Suppressor macrophage treated with lipopolysaccharide for 1 hour (primary cell): ENCODE measurements at places on chromosomes 12 and 14.

DNA sequence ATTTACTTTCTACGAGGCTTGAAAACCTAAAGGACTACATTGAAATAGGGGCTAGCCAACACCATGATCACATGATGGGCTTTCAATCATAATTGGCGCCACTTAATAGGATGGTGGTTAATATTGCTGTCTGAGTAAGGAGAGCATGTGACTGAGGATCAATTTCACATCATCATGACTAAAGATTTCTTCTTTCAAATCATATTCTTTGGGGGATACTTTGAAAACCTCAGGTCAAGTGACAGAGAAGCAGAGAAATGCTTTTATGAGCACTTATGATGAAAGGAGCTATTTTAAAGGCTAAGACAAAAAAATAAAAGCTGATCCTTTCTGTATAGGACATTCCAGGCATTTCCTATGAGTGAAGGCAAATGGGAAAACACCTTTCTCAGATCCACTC, 42.9 kb upstream of the KRAS start:
- peak; percentile 36 for DNase-seq

DNA sequence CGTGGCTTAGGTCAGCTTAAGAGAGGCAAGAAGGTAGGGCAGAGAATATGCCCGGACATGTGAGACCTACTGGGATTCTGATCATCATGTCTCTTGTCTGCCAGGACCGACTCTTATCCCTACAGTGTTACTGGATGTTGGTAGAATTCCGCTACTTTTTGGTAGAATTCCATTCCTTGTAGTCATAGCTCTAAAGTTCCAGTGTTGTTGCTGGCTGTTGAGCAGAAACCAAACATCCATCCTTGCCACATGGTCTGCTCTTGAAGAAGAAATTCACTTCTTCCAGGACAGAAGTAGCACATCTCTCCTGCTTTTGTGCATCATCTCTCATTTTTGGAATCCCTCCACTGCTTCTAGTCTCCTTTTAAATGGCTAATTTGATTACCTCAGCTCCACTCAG, 453.7 kb downstream of the RPL10L start:
- no peak for DNase-seq

GRCh38 chr12:12224240-12224940, 42.5 kb downstream of the LRP6 start:
- DNase-seq, result no peak

DNA sequence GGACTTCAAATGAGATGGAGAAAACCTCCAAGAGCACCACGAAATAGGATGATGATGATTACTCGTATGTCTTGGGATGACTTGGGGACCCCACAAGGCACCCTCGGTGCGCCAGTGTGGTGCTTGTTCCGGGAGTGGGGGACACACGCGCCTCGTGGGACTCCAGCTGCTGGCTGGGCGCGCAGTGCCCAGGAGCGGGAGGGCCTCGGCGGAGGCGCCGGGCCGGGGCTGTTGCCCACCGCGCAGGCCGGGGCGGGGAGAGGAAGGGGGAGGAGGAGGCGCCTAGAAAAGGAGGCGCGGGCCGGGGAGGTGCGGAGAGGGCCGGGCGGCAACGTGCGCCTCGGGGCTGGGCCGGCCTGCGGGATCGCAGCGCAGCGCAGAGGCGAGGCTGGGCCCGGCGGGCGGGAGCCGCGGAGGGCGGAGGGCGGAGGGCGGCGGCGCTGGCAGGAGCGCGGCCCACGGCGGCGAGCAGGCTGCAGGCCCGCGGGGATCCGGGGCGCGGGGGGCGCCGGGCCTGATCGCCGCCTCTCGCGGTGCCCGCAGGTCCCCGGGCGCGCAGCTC, at the start of gene RFLNA:
RFLNA (plus strand) TSS at position 314 of the 562 bp plus-strand sequence. CDS start 337 bp downstream, outside the sequence.
- DNase-seq, result no peak

GRCh38 chr14:90578283-90578985, 181.6 kb downstream of the CALM1 start:
- no peak for DNase-seq

DNA sequence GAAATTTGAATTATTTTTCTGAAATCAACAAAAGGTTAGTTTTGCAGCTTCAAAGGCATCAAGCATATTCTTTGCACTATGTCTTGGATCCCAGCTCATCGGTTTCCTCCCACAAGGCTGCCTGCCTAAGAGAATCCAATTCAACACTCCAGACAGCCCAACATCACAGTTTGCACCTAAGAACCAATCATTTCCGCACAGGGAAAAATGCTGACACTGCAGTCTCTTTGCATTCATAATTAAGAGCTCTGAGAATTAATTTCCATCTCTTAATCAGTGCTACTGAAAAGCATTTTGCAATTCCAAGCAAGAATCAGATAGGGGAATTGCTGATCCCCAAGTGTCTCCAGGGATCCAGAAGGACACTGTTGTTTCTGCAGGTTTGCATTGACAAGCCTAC, 175.9 kb downstream of the PIWIL1 start:
- no peak for DNase-seq

- no peak for DNase-seq
Measured at GRCh38 chr12:29463198-29463597, 34.3 kb downstream of the OVCH1 start.

DNA sequence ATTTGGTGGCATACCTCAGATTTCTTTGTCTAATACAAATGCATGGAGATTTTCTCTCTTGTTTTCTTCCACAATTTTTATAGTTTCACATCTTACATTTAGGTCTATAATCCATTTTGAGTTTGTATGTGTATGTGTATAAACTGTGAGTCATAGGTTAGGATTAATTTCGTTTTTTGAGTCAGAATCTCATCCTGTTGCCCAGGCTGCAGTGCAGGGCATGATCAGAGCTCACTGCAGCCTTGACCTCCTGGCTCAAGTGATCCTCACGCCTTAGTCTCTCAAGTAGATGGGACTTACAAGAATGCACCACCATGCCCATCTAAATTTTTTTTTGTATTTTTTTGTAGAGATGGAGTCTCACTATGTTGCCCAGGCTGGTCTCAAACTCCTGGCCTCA, 71.6 kb downstream of the OTOGL start:
- DNase-seq, result no peak

DNA sequence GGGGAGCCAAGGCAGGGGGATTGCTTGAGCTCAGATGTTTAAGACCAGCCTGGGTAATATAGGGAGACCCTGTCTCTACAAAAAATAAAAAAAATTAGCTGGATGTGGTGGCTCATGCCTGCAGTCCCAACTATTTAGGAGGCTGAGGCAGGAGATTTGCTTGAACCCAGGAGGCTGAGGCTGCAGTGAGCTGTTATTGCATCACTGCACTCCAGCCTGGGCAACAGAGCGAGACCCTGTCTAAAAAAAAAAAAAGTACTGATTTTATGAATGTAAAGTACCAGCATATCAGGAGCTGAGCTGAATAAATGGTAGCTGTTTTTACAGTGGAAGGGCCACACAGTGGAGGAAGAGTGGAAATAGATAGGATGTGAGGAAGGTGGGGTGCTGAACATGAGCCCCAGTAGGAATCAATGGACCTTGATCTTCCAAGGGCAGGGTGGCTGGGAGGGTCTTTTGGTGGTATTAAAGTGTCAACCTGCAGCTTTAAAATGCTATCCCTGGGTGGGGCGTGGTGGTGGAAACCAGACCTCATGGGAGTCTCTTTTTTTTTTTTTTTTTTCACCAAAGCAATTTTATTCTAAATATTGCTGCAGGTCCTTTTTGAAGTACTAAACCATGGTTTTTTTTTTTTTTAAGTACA, 2.2 kb downstream of the ATP23 start:
- no peak for DNase-seq

DNA sequence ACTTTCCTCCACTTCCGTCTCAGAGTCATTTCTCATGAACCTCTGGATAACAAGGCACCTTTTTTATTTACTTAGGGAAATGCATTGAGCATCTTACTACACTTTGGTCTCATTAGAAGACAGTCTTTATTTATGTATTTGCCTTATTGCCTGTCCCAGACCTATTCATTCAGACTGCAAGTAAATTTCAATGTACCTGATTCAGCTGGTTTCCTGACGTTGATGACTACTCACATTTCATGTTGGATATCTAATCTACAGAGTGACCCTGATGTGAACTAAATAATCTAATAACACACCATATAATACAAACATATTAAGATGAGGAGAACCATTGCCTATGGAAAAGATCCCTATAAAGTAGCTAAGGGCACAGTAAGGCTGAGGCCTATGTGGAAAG, 267.7 kb downstream of the SLC6A15 start:
- no peak for DNase-seq

DNA sequence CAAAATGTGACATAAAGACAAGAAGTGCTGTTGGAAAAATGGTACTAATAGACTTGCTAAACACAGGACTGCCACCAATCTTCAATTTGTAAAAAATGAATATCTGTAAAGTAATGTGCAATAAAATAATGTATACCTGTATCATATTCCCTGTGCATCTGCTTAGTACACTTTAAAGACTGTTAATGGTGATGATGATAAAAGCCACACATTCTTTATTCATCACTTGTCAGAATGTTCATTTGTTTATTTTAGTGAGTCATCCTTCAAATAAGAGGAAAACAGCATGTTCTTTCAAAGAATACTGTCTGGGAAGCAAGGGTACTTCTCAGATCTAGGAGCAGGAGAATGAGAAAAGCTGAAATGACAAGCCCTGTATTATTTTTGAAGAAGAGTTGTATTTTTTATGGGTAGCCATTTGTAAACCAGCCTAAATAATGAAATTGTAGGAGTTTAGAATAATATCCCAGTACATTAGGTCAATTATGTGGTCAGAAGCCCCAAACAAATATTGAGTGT, 78.3 kb upstream of the PSMA6 start:
- DNase-seq, result no peak

GRCh38 chr12:131060011-131060703, 106.5 kb downstream of the ADGRD1 start:
- no peak for DNase-seq

- DNase-seq, result peak; percentile 97
Measured at GRCh38 chr12:94207849-94208621, 59.7 kb downstream of the PLXNC1 start.

DNA sequence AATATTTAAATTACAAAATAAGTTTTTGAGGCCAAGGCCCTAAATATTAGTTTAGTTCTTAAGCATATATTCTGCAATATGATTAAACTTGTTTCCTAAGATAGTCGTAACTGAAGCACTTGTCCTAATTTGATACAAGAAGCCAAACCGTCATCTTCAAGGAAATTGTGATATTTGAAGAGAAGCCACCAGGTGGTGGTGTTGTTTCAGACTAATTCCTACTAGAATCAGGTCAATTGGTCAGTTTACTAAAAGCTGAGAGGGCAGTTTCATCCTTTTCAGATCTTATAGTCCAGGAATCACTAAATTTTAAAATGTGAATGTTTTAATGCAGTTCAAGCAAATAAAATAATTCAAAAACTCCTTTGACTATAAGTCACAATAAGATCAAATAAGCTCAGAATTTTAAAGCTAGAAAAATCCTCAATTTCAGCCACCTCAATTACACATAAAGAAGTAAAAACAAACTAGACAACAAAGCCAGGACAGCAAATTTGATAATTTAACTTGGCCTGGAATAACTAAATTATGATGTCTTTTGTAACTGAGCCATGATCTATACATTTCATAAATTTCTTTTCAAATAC, 7.1 kb upstream of the ARL1 start:
- peak; percentile 85 for DNase-seq

DNA sequence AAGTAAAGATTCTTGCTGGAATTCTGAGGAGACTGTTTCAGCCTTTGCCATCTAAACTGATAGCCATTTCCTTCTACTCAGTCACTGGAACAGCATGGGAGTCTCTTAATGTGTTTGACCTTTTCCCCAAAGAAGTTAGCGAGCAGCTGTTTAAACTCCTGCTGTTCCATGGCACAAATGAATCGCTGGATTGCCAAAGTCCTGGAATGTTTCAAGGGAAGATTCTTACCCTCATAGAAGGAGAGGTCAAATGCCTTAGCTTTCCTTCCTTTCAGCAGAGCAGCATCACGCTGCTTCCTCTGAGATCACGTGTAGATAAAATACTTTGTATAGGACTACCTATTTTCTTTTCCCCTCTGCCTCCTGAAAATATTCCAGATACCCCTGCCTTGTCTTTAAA, 10.5 kb upstream of the NR2C1 start:
- DNase-seq, result no peak

DNA sequence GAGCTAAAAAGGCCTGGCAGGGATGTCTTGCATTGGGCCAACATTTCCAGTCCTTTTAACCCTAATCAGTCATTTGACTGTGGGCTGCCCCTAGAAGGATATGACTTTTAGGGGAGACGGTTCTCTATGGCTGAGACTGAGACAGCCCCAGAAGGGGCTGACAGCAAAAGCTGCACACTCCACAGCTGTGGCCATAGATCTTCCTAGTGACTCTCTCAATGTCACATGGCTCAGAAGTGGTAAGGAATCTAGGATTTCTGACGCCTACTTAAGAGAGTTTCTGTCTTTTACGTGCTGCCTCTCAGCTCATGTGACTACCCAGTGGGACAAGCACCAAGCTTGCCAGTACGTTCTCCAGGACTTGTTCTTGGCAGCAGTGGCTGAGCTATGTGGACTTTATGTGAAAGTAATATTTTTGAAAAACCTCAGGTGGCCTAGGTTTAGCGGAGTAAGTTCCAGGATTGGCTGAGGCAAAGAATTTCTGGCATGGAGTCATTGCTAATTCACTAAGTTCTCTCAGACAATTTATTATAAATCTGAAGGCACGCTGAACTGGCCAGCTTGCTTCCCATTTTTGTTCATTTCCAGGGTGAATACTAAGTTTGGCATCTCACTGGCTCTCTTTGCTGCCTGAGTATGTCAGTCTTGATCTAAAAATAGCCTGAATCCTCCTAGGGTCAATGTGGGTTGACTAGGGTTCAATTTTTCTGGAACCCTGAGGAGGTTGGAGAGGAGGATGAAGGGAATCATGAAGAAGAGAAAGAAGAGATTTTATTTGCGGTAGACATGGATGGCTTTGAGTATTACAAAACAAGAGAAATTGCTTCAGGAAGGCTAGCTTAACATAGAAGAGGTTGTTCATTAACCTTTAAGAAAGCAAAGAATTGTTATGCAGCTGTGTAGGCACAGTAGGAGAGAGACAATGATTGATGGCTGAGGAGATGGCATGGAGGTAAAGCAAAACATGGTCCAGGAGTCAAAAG, 271.8 kb downstream of the AEBP2 start:
- DNase-seq, result no peak

- no peak for DNase-seq
Measured at GRCh38 chr14:103753774-103754173, 38.2 kb downstream of the ZFYVE21 start.

DNA sequence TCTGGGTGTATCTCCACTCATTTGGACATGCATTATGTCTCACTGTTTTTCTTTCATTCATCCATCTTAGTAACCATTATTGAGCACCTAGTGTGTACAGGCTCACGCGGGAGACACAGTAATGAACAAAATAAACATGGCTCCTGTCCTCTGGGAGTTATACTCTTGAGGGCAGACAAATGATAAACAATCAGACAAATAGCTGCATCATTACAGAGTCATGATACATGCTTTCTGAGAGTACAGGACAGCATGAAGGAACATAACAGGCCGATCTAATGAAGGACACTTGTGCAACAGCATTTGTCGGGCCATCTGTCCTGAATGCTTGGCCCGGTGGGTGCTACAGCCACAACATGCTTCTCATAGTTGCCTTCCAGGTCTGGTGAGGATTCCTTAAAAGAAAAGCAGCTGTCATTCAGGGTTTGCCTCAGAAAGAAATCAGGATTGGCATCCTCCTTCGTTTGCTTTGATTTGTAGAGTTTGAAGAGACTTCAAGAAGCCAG, 77.2 kb upstream of the EGLN3 start:
- DNase-seq, result no peak
